Neural progenitor cell (in vitro differentiated cells): ENCODE measurements at places on chromosomes 6 and 20. TPM values are rescaled to one million over a fixed set of nuclear protein-coding genes. Genes with fewer than 3 reads are reported as not detected.

The POPDC3 gene
- 3.1 and 8.2 TPM in 2 replicates for total RNA-seq

The ZSCAN12 gene
- 15.1 and 20.7 TPM in 2 replicates for total RNA-seq

The MMP24 gene
- 1.4 and 1.9 TPM in 2 replicates for total RNA-seq

The FAM209B gene
- total RNA-seq: not detected in 2 replicates

The PTGIS gene
- 31.3 and 35.6 TPM in 2 replicates for total RNA-seq

The SPATS1 gene
- 0.25 TPM in 1 of 2 replicates, not detected in the other for total RNA-seq

The DACT2 gene
- 0.36 and 5.5 TPM in 2 replicates for total RNA-seq

The PIGU gene
- total RNA-seq: 35.6 and 40.1 TPM in 2 replicates

The NOX3 gene
- not detected in 2 replicates for total RNA-seq

The OOEP gene
- not detected in 2 replicates for total RNA-seq

The NFKBIE gene
- 5.1 and 15.5 TPM in 2 replicates for total RNA-seq

- DNase-seq: no peak
Observed at GRCh38 chr6:47071681-47072080, 29.5 kb upstream of the ADGRF1 start.

- no peak for DNase-seq
Observed at GRCh38 chr20:59299945-59300332, 472 bp upstream of the EDN3 start.

GRCh38 chr20:63552481-63553249 lies 1.3 kb upstream of the FNDC11 start:
- DNase-seq: no peak

GRCh38 chr6:15672291-15672690 lies 9.5 kb upstream of the DTNBP1 start:
- DNase-seq: no peak

DNA sequence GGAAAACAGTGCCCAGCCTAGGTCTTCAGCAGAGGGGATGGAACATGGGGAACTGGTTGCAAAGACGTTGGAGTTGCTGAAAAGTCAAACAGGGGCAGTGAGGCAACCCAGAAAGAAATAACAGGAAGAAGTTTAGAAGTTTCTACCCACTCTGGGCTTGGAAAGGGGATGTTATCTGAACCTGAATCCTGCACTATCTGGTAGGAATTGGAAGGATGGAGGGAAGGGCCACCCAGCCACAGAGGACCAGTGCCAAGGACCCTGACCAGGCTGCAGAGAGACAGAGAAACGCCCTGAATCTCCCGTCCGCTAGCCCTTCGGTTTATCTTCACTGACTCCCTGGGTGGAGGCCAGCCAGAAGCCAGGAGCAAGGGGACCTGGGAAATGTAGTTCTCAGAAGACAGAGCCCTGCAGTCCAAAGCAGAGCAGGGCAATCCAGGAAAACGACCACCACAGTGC lies 217.3 kb upstream of the RREB1 start:
- DNase-seq: peak; percentile 57

DNA sequence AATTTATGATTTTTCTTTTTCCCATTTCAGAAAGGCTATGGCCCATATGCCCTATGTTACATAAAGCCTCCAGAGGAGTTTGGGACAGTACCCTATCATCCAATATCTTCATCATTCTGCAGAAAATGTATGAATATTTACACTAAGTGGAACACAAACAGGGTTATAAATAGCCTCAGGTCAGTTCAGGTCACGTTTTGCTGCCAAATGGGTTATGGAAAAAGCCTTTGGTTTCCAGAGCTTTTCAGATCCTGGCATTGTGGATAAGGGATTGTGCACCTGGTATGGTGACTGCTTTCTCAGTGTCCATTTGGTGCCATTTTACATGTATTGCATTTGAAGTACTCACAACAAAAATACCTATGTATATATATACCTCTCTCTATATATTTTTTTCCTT lies 29.4 kb downstream of the UTRN start:
- DNase-seq: no peak

GRCh38 chr6:13296536-13296997 lies 31.8 kb downstream of the TBC1D7 start:
- peak; percentile 13 for DNase-seq

DNA sequence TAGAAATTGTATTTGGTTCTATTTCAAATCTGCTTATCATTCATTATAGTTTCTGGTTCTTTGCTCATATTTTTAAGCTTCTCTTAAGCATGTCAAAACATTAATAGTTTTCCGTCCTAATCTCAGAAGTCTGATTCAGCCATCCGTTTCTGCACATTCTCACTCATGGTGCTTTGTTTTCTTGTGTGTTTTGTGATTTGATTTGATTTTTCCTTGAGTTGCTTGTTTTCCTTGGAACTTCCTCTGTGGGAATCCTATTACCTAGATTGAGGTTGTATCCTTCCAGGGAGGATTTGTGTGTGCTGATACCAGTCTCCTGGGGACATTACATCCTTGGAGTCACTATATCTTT lies 7.9 kb downstream of the SNX9 start:
- no peak for DNase-seq

- peak; percentile 50 for DNase-seq
Observed at GRCh38 chr6:43020847-43021246, 576 bp upstream of the RRP36 start.

- DNase-seq: no peak
Observed at GRCh38 chr6:39282774-39283173, 31.4 kb downstream of the KCNK17 start.

DNA sequence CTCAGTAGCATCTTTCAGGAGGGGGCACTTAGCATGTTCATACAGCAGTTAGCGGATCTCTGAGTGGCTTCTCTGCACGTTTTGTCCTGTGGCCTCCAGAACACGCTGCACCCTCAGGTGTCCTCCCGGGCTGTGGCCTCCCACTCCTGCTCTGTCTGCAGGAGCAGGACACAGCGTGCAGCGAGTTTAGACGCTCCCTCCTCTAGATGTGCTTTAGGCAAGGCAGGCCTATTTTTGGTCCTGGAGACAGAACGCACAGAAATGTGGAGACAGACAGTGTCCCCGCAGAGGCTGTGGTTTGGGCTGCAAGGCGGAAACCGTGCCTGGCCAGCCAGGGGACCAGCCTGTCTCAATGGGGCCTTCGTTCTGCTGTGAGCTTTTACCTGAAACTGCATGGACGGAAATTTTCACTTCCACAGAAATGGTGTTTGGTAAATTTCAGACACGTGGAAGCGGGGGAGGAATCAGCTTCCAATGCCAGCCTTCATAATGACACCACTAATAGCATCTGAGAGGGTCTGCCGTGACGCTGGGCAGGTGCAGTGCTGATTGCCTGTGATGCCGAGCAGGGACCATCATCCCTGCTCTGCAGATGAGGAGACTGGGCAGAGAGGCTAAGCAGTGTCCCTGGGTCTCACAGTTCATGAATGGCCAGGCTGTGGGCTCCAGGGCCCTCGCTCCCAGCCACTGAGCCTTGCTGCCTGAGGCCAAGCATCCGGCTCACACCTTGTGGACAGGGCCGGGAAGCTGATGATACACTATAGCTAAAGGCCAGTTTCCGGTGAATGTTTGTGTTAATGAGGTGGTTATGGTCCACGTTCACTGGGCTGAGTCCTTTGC lies 120.9 kb downstream of the SYCP2 start:
- no peak for DNase-seq

- DNase-seq: peak; percentile 59
Observed at GRCh38 chr6:8329562-8329961, 105.8 kb downstream of the SLC35B3 start.

DNA sequence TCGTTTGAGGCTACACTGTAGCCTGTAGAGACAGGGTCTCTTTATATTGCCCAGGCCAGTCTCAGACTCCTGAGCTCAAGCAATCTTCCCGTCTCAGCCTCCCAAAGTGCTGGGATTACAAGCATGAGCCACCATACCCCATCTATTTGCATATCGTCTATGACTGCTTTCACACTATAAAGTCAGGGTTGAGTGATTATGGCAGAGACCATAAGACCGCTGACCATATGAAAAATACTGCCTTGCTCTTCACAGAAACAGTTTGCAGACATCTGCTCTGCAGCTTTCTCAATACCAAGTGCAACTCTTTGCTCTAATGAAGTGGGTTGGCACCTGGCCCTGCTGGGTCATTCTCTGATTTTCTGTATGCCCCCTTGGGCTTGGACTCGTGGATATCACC lies 79.5 kb upstream of the PAK5 start:
- no peak for DNase-seq

GRCh38 chr20:36684747-36685146 lies 38.8 kb upstream of the SLA2 start:
- DNase-seq: no peak

GRCh38 chr6:74166849-74167248 lies 470.8 kb downstream of the CD109 start:
- DNase-seq: no peak

- DNase-seq: no peak
Observed at GRCh38 chr6:148824291-148824690, 77.5 kb downstream of the UST start.

- DNase-seq: no peak
Observed at GRCh38 chr20:3798373-3798768, 2.3 kb downstream of the CDC25B start.

- DNase-seq: peak; percentile 3
Observed at GRCh38 chr6:66568271-66568670, 861.2 kb upstream of the EYS start.

DNA sequence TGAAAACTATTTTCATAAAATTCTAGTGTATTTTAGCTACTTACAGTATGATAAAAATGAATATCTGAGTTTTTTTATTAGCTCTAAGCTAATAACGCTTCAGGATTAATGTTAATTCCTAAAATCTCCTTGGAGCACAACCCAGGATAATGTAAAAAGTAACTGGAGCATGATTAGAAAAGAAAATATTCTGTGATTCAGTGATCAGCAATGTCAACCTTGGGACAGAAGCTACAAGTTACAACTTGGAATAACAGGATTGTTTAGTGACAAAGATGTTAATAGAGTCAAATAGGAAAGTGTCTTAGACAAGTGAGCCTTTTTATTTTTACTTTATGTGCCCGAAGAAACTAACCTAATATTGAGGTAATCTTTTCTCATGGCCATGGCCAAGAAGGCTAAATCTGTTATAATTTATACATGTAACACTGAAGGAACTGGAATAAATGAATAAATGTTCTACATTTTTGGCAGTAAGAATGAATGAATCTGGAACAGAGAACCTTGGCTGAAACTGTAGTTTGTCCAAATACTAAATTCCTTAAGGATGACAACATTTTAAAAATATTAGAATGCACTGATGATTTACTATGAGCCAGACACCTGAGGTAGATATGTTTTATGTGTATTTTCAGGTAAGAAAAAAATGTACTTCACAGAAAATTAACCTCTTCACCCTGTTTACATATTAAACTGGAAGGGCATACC lies 994.0 kb downstream of the GRIK2 start:
- DNase-seq: no peak

GRCh38 chr20:16228722-16229121 lies 344.5 kb downstream of the KIF16B start:
- no peak for DNase-seq

DNA sequence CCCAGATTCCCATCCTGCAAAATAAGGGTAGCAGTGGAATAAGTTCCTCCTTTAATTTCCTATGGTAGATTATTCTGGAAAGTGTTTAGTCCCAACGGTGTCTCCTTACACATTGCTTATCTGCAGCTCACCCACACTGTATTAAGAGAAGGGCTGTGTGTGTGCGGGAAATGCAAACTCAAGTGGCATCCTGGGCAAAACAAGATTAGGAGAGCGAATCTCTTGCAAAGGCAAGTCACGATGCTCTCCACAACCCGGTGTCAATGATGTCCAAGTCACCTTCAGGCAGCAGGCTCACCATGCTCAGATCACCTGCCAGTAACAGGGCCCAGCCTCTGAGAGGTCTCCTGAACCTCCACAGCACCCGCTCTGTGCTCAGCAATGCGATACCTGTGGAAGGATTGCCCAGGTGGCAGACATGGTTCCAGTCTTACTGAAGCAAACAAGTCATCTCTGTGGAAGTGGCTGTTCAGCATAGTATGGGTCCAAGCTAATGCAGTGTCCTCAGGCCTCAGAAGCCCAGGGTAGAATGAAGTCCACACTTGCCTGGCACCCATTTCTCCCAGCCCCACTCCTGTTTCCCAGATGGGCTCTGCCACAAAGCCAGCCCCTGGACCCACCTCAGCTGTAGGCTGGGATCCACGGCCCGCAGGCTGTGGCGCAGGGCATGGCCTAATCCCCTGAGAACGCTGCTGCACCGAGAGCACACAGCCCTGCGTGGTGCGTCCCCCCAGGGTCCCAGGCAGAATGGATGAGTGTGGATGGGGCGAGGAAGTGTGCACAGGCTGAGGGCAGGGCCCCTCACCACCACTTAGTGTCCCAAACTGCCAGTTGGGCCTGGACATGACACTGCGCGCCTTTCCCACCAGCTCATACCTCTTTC lies 101.2 kb downstream of the PXDC1 start:
- no peak for DNase-seq

- no peak for DNase-seq
Observed at GRCh38 chr20:48349656-48350055, 478.1 kb downstream of the PREX1 start.

DNA sequence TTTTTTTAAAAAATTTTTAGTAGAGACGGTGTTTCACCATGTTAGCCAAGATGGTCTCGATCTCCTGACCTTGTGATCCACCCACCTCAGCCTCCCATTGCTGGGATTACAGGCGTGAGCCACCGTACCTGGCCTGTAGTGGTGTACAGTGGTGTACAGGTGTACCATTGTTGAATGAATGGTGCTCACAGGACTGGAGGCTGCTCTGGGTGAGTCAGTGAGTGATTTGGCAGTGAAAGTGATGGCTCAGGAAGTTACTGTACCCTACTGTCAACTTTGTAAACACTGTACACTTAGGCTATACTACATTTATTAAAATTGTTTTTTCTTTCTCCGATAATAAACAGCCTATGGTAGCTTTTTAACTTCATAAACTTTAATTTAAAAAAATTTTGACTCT lies 122.8 kb upstream of the EEF1E1 start:
- no peak for DNase-seq

- DNase-seq: no peak
Observed at GRCh38 chr6:100134703-100135102, 140.7 kb upstream of the MCHR2 start.

DNA sequence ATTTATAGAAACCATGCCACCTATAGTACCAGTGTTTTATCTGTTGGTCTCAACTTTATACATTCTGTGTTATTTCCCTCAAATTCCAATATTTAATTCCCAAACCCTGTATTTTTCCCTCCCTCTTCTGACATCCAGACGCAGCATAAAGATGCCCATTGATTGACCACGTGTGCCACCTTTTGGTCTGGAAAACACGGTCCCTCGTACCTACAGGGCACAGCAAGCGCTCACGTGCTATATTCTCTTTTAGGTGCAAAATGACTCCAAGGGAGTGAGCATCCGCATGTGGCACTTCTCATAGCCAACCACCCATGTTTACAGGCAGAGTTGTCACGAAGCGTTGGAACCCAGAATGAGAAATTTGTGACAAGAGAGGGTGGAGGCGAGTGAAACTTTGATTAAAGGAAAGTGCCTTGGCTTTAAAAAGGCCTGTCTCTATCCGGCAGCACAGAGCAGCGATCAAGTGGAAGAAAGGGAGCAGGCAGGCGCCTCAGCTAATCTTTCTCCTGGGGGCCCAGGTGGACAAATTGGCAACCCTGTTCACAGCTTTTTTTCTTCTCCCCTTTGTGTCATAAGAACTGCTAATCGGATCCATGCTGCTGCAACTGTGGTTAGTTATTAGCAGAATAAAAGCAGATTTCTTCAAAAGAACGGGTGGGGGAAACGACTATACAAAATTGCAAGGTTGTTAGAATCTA lies 225.9 kb downstream of the TMEM242 start:
- peak; percentile 68 for DNase-seq

GRCh38 chr20:39504710-39505094 lies 542.6 kb downstream of the DHX35 start:
- no peak for DNase-seq
